ENCODE measurements at places on chromosomes 12 and 14. TPM values are rescaled to one million over a fixed set of nuclear protein-coding genes. Genes with fewer than 3 reads are reported as not detected.

DNA sequence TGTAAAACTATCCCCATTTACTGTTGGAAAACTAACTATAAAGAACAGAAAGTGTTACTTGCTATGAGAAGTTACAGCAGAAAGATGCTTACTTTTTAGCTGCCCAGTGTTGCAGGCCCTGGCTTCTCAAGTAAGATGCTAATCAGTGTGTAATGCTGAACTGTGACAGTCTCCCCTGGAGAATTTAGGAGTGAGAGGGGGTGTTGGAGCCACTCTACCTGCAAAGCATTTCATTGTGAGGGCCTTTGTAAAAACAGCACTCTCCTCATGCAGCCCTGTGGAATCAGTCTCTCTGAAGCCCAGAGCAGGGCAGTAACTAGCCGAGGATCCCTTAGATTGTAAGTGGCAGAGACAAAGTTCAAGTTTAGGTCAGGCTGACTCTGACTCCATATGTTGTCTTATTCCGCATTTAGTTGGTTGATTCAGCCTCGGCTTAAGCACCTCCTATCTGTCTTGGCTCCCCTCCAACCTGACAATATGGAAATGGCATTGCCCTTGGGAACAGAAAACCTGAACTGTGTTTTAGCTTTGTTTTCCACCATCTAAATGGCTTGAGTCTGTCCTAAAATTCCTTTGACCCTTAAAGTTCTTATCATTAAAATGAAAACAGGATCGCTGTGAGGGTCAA is 141.3 kb downstream of the PRKCH start:
- no peak for DNase-seq

GRCh38 chr14:59189091-59189785 is 771 bp downstream of the DAAM1 start:
- no peak for DNase-seq

- DNase-seq = no peak
Observed at GRCh38 chr14:73057944-73058223, 450 bp upstream of the RBM25 start.

- no peak for DNase-seq
Observed at GRCh38 chr12:40075458-40075857, 30.4 kb downstream of the SLC2A13 start.

- no peak for DNase-seq
Observed at GRCh38 chr12:107330831-107331431, 237.6 kb upstream of the CRY1 start.

- DNase-seq = no peak
Observed at GRCh38 chr12:129558036-129558435, 345.8 kb downstream of the TMEM132D start.

DNA sequence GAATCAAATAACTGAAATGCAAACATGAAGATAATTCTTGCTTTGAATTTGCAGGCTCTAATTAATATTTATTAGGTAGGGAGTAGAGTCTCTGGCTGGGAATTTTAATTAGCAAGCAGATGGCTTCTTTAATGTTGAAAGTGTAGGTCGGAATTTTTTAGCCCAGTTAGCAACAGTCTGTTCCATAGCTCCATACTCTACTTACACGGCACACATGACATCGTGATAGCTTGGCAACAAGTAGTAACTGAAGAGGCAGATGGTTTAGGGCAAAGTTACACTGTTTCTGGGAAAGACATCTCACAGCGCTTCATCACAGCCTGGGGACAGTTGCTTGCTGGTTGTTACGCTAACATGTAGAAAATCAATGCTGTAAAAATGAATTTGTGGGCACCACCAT is 710.7 kb downstream of the GALC start:
- DNase-seq = no peak

DNA sequence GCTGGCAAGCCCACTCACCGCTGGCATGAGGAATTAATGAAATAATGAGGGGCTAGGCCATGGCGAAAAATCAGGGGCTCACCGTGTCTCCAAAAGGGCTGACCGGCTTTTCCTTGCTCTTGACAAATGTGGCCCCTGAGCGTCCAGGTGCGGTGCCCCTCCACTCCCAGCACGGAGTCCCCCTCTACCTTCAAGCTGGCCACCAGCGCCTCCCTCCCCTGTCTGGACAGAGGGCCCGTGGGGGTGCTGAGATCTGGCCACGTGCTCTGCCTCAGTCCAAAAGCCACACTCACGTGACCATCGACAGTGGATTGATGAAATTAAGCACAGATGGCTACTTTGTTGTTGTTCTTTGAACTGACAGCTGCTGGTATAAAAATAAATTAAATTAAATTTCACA is 78.8 kb upstream of the BCL11B start:
- DNase-seq = no peak

DNA sequence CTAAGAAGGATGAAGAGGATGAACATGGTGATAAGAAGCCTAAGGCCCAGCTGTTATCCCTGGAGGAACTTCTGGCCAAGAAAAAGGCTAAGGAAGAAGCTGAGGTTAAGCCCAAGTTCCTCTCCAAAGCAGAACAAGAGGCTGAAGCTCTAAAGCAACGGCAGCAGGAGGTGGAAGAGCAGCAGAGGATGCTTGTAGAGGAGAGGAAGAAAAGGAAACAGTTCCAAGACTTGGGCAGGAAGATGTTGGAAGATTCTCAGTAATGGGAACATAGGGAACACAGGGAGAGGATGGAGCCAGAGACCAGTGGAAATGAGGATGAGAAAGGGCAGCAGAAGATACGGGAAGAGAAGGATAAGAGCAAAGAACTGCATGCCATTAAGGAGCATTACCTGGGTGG is 27.5 kb upstream of the KRT77 start:
- no peak for DNase-seq

GRCh38 chr14:70050136-70050535 is 138.6 kb downstream of the SLC8A3 start:
- DNase-seq = no peak

GRCh38 chr12:26195641-26196420 is 458 bp downstream of the SSPN start:
- DNase-seq = peak; percentile 82

DNA sequence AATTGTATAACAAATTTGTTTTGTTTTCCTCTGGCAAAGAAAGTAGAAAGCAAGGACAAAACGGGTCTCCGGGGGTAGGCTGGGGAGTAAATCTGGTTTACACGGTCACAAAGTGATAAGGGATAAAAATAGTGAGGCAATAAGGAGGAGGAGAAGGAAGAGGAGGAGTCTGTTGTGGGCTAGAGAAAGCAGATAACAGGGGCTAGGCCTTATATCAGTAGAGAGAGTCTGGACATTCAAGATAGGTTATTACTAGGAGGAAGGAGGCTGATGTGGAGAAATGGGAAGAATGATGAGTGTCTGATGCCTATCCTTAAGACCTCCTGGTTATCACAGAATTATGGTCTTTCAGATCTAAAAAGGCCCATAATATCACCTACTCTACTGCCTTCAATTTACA is 83.2 kb upstream of the SSTR1 start:
- no peak for DNase-seq

DNA sequence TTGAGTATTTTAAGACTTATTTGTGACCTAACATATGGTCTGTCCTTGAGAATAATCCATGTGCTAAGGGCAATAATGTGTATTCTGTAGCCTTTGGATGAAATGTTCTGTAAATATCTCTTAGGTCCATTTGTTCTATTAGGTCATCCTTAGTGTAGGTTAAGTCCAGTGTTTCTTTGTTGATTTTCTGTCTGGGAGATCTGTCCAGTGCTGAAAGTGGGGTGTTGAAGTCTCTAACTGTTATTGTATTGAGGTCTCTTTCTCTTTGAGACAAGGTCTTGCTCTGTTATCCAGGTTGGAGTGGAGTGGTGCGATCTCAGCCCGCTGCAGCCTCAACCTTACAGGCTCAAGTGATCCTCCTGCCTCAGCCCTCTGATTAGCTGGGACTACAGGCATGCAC is 108.0 kb downstream of the FIGNL2 start:
- no peak for DNase-seq

GRCh38 chr14:99541677-99542470 is 60.7 kb downstream of the CCNK start:
- no peak for DNase-seq

GRCh38 chr14:45715946-45716345 is 462.9 kb upstream of the MIS18BP1 start:
- no peak for DNase-seq

- no peak for DNase-seq
Observed at GRCh38 chr14:30564868-30565248, 5.9 kb downstream of the G2E3 start.

GRCh38 chr14:49880267-49881064 is 12.4 kb upstream of the ARF6 start:
- no peak for DNase-seq

DNA sequence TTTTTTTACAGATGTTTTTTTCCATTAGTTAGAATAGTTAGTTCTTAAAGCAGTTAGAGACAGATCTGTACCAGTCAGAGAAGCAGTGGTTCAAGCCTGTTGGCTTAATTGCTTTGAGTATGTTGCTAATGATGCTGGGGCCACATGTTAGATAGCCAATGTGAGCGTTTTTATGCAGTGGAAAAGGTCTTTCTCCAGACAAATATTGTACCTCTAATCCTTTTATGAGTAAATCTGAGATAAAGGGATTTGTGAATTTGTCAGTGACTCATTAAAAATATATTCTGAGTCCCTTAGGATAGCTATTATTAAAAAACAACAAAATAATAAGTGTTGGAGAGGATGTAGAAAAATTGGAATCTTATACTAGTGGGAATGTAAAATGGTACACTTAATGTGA is 154.2 kb downstream of the MSRB3 start:
- DNase-seq = no peak

DNA sequence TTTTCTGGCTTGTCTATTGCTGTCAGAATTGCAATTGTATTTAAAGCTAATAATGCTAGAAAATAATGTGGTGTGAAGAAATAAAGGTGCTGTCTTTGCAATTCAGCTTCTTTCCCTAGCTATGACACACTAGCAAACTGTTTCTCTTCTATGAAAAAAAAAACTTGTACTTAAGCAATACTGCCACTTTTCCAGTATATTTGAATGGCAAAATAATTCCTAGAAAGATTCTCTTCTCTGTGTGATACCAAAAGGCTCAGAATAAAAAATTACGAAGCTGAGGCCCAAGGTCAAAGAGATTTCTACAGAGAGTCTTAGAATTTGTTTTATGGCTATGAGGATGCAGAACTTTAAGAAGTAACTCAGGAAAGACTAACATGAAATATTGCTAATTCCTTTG is 235.5 kb downstream of the ADAMTS20 start:
- DNase-seq = no peak

DNA sequence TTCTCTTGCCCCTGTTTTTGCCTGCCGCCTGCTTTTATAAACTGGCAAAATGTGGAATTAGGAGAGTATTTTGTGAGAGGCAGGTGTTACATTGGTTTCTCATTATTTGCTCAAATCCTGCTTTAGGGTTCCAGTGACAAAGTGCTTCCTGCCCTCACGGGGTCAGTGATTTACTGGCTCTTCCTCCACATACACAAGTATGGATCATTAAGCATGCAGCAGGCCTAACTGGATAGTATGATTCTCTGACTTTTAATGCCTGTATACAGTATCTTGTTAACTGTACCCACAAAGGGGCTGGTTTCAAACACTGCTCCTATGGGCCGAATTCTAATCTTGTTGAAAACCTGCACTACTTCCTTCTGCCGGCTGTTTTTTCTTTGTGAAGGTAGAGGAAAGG is 63.2 kb downstream of the PTCSC3 start:
- no peak for DNase-seq

DNA sequence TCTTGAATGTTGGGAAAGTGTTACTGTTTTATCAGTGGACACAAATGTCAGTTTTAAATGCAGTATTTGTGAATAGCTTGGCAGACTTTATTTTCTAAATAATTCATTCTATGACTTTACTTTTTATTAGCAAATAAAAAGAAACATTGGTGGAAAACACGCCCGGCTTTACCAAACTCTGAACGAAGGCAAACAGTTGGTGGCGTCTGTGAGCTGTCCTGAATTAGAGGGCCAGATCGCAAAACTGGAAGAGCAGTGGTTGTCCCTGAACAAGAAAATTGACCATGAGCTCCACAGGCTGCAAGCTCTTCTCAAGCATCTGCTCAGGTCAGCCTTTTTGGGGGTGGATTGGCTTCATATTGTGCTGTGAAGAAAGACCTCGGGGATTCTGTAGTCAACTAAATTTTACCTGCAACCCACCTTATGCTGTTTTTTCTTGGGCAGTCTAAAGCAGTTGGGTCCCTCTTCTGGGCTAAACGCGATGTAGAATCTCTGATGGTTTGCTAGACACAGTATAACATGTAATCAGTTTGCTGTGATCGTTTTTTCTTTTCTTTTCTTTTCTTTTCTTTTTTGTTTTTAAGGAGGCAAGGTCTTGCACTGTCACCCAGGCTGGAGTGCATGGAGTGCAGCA is 156.4 kb downstream of the ESR2 start:
- DNase-seq = no peak

DNA sequence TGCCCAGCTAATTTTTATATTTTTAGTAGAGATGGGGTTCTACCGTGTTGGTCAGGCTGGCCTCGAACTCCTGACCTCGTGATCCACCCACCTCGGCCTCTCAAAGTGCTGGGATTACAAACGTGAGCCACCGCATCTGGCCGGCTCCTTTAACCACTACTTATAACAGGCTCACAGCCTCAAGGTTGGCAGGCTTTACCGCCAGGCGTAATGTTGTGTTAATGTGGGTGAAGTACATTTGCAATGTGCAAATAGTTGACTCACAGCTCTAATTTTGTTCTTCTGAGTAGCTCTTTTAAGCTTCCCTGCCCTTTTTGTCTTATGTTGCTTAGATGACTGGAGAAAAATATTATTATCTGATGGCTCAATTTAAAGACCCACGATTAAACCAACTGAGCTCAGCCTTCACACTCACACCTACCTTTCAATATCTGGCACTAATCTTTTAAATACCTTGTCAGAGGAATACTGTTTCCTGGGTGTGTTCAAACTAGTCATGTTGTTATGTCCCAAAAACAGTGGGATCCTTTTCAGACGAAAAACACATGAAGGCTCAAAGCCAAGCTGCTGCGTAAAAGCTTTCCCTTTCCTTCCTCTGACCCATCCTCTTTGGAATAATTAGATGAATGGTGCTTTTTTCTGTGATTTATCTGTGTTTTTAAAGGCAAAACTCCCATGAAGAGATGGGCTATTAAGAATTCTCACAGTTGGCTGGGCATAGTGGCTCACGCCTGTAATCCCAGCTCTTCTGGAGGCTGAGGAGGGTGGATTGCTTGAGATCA is 57.2 kb upstream of the USP44 start:
- no peak for DNase-seq

ZDHHC22 gene
- 0.45 TPM for polyA plus RNA-seq

KRT77 gene
- polyA plus RNA-seq = not detected

VPS29 gene
- polyA plus RNA-seq = 130 TPM

NKX2-8 gene
- not detected for polyA plus RNA-seq

CCDC197 gene
- polyA plus RNA-seq = not detected

SRRM4 gene
- 0.03 TPM for polyA plus RNA-seq

ANKRD33 gene
- 0.21 TPM for polyA plus RNA-seq

SGPP1 gene
- polyA plus RNA-seq = 33.8 TPM

SPRING1 gene
- 29.8 TPM for polyA plus RNA-seq

GOLGA5 gene
- polyA plus RNA-seq = 35.3 TPM

ZC2HC1C gene
- 7.1 TPM for polyA plus RNA-seq

Data from left renal cortex interstitium (tissue), 4 donors.